ENCODE measurements at places on chromosomes 2 and 18.

DNA sequence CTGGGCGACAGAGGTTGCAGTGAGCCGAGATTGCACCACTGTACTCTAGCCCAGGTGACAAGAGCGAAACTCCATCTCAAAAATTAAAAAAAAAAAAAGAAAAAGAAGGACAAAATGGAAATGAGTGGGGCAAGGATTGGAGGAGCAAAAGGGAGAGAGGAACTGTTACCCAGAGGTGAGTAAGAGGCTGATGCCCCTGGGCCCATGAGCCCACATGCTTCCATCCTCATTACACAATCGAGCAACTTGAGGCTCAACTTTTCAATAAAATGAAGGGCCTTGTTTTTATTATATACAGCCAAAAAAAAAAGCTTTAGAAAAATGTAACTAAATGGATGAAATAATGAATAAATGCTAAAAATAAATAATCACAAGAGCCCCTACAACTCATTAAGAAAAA, 91.7 kb upstream of the YWHAQ start:
- DNase-seq = no peak

DNA sequence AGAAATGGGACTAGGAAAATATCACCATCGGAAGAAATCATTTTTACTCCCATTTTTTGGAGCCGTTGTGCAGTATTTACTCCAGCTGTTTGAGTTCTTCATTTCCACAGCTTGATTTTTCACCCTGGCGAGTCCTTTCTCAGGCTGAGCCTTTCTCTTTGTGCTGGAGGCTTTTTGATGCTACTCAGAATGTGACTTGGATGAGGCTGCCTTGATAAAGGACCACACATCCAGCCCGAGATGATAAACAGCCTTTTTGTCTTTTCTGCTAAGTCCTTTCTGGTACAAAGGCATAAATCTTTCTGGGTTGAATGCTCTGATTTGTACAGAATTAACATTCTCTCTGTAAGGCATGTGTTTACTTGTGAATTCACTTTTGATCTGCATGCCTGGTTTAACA, 17.6 kb upstream of the CTDP1 start:
- no peak for DNase-seq

- no peak for DNase-seq
Observed at GRCh38 chr2:233252227-233252626, 754 bp downstream of the ATG16L1 start.

- DNase-seq = no peak
Observed at GRCh38 chr2:144489315-144489916, 30.5 kb downstream of the ZEB2 start.

- DNase-seq = no peak
Observed at GRCh38 chr2:188598551-188598950, 306.9 kb downstream of the GULP1 start.

- no peak for DNase-seq
Observed at GRCh38 chr18:28040716-28041115, 136.2 kb downstream of the CDH2 start.

DNA sequence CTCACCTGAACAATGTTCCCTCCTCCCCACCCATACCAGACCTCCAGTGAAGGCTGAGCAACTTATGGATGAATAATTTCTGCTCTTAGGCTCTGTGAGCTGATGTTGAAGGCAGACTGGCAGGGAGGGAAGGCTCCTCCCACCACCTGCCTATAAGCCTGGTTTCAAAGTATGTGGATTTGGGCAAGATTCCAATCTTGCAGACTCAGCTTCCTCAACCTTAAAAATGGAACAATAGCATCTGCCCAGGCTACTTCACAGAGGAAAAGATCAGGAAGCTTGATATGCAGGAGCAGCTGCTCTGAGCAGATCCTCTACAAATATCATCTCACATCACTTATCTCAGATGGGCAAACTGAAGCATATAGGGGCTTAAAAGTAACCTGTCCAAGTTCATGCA, 112.2 kb downstream of the ZFP36L2 start:
- DNase-seq = no peak

- no peak for DNase-seq
Observed at GRCh38 chr2:236047886-236048540, 120.2 kb downstream of the GBX2 start.

DNA sequence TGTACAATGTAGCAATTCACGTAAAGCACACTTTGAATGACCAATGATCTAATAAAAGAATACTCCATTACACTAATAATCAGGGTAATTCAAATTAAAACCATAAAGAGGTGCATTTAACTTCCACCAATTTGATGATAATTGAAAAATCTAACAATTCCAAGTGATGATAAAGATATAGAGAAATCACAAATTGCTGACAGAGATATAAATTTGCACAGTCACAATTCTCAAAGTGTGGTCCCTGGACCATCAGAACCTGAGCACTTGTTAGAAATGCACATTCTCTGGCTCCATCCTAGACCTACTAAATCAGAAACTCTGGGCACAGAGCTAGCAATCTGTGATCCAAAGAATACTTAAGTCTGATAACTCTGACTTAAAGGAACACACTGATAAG, 165.8 kb upstream of the DCC start:
- DNase-seq = no peak

DNA sequence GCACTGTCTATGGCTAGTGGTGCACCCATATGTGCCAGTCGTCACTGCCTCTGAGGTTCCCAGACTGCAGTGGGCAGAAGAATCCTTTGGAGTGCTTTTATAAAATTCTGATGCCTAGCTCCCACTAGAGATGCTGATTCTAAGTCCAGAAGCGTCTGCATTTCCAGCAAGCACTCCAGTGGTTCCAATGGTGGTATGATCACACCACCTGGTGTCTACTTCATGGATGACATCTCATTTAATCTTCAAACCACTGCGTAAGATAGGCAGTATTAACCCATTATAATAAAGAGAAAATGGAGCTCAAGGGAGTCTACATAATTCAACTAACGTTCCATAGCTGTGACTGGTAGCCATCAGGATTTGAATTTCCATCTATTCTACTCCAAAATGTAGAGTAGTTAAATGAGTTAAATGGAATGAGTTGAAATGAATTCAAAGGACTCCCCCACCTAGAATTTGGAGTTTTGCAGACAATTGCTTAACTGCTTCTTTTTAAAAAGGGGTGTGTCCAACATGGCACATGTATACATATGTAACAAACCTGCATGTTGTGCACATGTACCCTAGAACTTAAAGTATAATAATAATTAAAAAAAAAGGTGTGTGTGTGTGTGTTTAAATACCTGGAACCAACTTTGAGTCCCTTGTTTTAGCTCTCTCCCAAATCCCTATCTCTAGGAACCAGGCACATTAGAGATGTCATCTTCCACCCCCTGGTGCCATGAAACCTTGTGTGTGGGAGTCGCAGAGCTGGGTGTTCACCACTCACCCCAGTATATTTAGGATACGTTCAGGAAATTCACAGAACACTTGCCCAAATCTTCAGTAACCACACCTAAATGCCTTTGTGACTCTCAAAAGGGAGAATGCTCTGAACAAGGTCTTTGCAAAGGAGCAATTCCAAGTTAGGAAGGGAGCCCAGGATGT, 14.1 kb downstream of the LAMA3 start:
- no peak for DNase-seq

DNA sequence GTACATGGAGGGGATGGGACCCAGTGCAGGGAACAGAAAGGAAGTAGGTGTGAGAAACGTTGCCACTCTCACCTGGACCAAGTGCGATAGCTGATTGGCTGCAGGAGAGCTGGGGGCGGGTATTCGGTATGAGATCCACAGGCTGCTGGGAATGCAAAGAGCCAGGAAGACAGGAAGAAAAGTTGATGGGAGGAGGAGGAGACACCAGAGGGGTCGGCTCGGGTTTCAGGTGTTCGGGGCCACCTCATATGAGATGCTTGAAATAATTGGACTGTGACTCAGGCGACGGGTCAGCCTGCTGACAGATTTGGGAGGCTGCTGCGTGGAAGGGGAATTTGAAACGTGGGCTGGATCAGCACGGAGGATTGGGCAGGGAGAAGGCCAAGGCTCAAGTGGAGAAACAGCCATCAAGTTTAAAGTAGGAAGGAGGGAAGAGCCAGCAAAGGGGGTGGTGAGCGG, 65.1 kb downstream of the MRPS9 start:
- DNase-seq = no peak
